ENCODE measurements at places on chromosomes 12 and 14.

DNA sequence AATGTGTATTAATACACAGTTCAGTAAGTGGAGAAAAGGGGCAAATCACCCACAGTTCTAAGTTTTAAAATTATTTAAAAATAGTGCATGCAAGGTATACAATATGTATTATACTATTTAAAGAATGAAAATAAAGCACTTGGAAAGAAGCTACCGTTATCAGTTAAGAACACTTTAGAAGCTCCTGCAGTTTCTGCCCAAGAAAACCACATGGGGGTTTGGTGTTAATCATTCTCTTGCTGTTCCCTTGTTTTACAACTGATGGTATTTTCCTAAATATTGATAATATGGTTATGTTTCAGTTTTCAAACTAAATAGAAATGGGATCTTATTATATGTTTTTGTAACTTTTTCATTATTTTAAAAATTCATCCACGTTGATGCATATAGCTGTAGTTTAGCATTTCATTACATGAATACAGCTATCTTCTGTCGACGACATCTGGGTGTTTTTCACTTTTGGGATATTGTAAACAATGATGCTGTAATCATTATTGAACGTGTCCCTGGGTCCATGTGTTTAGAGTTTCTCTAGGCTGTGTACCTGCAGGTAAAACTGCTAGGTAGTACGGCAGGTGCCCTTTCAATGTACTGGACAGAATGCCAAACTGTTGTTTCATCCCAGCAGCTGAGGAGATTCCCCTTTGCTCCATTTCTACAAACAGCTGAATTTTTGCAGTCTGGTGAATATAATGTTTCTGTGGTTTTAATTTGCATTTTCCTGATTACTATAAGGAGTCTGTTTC lies 64.1 kb downstream of the APPL2 start:
- no peak for DNase-seq

GRCh38 chr12:38775457-38775856 lies 129.9 kb downstream of the CPNE8 start:
- no peak for DNase-seq

- DNase-seq, result no peak
These were observed 123.3 kb downstream of the KICS2 start for GRCh38 chr12:64098709-64099354.

DNA sequence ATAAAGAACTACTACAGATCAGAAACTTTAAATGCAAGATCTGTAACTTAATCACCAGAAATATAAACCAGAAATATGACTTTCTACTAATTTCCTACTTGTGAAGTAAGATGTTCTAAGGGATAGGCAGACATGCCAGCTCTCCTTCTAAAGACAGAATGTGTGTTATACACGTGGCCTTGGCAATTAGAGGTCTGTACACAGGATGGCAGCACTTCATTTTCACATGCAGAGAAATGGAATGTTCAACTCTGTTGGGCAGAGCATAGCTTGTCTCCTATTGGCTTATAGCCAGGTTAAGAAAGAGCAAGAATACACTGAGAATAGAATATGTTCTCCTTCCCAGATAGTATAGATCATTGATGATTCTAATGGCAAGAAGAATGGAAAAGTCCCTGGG lies 403.8 kb downstream of the DAD1 start:
- DNase-seq, result no peak

DNA sequence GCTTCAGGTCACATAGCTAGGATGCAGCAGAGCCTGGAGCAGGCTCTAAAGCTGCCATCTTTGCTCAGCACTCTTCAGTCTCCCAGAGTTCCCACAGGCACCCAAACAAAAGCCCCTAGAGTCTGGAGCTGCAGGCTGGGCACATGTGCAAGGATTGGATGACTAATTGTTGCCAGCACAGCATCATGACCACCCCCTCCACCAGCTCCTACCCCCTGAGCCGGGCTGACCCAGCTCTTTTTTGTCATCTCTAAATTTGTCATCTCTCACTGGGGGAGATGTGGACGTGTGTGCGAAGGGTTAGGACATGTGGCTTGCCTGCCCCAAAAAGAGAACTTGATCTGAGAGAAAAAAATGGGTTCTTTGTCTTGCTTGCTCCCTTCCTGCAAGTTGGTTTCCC lies 4.3 kb upstream of the MMP19 start:
- no peak for DNase-seq

GRCh38 chr14:81269100-81269978 lies 48.6 kb upstream of the GTF2A1 start:
- peak; percentile 77 for DNase-seq

GRCh38 chr12:8823565-8824300 lies 1.3 kb downstream of the A2ML1 start:
- DNase-seq, result no peak

- no peak for DNase-seq
These were observed 25.1 kb downstream of the CCNK start for GRCh38 chr14:99506276-99506675.

DNA sequence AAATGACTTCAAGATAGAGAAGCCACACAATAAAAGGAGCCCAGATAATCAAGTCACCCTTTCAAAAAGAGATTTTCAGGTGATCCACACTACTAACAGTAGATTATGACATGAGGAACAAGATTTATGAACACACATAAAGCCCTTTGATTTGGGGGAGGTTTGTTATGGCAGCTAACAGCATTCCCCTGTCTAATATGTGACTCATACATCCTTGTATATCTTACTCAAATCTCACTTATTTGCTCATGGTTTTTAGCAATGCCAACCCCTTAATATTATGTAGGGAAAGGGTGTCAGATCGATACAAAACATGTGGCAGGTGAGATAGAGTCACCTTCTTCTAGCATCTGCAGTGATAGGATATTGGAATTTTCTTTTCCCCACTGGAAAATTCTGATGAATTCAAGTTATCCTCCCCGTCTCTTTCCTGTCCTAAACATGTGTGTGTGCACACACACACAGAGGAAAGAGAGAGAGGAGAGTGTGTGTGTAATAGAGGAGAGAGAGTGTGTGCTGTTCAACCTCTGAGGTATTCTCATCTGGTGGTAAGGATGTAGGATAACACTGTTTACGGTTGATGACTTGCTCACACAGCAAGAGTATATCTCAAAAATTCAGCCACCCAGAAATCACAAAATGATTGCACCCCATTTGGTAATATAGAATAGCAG lies 319.9 kb downstream of the KCNC2 start:
- DNase-seq, result no peak

DNA sequence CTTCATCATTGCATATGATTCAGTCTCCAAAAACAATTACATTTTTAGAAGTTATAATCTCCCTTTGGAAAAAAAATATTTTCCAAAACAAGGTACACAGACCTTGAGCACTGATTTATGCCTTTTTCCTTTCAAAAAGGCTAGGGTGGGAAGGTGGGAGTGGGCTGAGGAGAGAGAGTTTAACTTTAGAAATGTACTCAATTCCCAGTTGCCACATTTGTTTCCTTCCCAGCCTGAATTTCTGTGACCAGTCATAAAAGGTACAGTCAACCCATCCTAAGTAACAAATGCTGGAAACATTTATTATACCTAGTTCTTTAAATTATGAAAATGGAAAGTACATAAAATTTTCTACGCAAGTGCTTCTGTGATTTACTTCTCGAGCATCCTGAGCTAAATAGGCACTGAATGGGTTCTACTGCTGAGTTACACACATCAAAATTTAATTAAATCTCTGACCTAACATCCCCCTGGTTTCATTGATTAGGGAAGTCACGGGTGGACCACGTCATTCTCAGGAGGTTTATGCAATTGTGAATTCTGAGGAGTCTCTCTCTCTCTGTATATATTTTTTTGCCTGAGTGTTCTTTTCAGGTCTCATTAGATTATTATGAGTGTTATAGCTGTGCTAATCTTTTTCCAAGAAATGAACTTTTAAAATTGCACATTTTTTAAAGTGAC lies 371.8 kb downstream of the BTG1 start:
- no peak for DNase-seq

DNA sequence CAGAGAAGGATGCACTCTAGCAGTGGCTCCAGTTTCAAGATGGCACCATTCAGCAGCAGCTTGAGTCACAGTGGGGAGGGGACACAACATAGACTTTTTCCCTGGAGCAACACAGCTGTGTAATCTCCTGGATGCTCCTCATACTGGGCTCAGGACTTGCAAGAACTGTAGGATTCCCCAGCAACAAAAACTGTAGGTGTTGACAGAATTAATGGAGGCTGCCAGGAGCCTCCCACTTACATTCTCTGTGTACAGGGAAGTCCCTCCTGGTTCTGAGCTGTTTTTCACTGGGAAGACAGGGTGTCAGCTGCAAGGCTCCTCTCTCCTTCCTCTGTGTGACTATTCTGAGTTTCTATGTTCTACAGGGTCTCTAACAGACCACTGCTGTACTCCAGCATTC lies 217.9 kb downstream of the KIF21A start:
- no peak for DNase-seq

DNA sequence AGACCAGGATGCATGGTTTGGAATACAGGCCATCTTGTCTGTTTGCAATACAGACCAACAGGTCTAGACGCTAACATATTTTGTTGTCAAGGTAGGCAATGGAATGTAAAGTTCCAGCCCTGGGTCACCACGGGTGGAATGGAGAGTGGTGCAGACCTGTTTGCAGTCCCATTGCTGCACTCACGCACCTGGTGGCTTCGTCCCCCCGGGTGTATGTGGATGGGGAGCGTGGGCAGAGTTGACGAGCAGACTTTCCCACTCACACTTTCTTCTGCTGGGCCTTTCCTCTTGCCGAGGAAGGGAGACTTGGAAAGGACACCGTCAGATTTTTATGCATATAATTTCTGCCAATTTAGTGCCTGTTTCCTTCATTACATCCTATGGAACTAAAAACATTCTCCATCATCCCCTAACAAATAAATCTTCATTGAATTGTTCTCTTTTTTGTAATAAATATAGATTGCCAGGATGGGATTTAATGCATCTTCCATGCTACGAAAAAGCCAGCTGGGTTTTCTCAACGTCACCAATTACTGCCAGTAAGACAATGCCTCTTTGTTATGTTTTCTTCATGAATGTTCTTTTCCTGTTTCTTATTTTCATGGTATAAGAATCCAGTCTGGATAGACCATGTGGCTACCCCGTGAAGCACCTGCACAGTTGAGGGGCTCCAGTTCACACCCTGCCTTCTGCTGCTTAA lies 15.2 kb downstream of the DCAF4 start:
- DNase-seq, result no peak

DNA sequence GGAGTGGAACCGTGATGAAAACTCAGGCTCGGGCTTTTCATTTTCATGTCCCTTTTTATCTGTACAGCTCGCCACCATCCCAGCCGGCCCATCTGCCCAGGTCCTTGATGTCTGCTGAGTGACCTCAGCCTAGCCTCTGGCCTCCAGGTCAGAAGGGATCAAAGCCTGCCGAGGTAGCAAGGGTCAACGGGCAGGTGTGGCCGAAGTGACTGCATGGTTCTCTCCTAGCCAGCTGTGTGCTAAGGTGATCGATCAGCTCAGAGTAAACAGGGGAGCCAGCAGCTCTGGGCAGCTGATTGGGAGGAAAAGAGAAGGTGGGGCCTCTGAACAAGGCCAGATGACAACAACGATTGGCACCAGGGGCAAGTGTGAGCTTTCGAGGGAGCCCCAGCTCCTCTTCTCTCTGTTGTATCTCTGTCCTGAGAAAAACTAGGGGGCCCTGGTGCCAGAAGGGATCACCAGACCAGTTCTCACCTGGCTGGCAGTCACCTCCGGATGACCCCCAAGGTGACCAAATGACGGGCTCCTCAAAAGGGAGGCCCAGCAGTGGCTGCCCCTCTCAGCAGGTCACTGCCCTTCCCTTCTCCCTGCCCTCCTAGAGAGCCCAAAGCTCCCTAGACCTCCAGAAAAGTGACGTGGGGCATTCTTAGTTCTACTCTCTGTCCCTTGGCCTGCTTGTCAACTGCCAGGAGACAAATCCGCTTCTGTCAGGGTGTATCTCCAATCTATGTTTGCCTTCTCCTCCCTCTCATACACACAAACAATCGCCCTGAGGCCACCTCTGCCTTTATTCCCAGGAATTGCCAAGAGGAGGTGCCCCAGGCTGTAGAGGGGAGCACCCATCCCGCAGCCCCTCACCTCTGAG lies 3.4 kb downstream of the SLC6A12 start:
- DNase-seq, result no peak

- no peak for DNase-seq
These were observed 499.3 kb upstream of the TMEM132C start for GRCh38 chr12:127767656-127768055.

Measured in renal cortex interstitium (tissue), 15 donors.